ENCODE measurements at places on chromosomes 2 and 18.
A peak's percentile ranks its signal among the peaks of the same experiment; 100 is the strongest.

DNA sequence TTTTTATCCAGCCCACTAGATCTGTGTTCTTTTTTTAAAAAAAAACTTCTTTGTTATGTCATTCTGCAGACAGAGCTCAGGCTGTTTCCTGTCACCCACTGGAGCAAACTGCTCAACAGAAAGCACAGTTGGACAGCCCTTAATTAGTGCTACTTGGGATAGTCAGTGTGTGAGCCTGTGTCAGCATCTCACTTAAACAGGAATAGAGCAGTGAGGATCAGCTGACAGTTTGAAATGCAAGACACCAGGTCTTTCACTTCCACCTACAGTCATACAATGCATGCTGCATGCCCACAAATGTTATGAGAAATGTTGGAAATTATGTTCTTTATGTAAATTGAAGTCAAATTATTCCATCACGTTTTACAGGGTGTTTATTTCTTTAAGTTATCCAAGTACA is 174.9 kb downstream of the NR4A2 start:
- no peak for DNase-seq

DNA sequence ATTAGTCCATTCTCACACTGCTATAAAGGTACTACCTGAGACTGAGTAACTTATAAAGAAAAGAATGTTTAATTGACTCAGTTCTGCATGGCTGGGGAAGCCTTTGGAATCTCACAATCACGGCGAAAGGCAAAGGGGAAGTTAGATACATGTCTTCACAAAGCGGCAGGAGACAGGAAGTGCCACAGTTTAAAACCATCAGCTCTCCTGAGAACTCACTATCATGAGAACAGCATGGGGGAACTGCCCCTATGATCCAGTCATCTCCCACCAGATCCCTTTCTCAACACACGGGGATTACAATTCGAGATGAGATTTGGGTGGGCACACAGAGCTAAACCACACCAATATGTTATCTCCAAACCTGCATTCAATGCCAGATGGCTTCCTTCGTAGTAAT is 716.1 kb downstream of the DCC start:
- DNase-seq, result no peak

- no peak for DNase-seq
Observed at GRCh38 chr2:107984707-107985106, 1.6 kb upstream of the SLC5A7 start.

- DNase-seq, result no peak
Observed at GRCh38 chr2:27797841-27798240, 26.3 kb downstream of the MRPL33 start.

- no peak for DNase-seq
Observed at GRCh38 chr2:218290316-218291261, 1.7 kb downstream of the TMBIM1 start.

- no peak for DNase-seq
Observed at GRCh38 chr2:181904022-181904632, 12.6 kb downstream of the ITPRID2 start.

DNA sequence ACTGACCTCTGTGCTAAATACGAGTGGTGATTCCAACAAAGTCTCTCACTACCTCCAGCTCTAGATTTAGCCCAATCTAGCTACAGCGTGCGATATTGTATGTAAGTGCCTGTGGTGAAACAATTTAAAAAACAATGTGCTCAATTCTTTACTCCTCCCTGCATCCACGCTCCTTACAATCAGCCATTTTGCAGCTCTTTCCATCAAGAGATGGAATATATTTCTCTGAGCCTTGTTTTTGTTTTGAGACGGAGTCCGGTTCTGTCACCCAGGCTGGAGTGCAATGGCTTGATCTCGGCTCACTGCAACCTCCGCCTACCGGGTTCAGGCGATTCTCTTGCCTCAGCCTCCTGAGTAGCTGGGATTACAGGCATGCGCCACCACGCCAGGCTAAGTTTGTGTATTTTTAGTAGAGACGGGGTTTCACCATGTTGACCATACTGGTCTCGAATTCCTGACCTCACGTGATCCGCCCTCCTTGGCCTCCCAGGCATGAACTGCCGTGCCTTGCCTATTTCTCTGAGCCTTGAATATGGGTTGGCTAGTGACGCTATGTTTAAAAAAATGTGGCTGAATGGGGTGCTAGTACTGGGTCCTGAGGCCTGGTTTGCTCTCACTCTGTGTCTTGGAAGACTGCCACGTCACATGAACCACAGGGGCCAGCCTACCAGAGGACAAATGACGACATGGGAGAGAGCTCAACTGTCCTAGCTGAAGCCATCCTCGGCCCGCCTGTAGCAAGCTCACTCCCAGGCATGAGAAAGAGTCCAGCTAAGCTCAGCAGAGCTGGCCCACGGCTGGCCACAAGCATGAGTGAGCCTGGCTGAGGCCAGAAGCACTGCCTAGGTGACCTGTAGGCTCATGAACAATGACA is 14.8 kb downstream of the WDFY1 start:
- peak; percentile 79 for DNase-seq

DNA sequence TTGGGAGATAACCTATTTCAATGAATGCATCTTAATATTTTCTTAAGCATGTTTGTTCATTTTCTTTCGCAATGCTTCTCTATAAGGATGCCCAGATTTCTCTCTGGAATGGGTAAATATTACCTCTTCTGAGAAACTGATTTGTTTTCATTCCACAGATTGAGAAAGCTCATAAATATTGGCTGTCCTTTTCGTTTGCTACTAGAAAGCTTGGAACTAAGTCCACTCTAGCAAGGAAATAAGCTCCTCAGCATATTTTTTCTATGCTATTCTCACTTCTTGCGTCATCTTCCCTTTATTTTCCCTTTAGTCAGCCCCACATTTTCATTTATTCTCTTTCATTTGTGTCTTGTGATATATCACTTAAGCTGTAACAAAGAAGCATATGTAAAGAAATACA is 76.3 kb downstream of the ANTXR1 start:
- no peak for DNase-seq

DNA sequence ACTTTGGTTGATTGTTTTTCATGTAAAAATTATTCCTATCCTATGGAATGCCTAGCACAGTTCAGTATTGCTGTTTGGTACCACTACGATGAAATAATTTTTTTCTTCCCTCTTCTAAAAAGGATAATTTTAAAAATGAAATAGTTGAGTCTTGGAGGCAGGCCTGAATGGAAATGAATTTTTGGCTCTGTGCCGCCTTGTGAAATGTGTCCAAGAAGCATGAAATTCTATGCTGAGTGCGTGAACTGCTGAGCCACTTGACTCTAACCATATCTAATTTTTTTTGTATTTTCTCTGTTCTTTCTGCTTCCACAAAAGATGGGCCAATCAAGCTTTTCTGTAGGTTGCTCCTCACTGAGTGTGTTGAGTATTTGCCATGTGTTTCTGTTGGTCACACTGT is 95.0 kb downstream of the PRPF40A start:
- DNase-seq, result no peak

DNA sequence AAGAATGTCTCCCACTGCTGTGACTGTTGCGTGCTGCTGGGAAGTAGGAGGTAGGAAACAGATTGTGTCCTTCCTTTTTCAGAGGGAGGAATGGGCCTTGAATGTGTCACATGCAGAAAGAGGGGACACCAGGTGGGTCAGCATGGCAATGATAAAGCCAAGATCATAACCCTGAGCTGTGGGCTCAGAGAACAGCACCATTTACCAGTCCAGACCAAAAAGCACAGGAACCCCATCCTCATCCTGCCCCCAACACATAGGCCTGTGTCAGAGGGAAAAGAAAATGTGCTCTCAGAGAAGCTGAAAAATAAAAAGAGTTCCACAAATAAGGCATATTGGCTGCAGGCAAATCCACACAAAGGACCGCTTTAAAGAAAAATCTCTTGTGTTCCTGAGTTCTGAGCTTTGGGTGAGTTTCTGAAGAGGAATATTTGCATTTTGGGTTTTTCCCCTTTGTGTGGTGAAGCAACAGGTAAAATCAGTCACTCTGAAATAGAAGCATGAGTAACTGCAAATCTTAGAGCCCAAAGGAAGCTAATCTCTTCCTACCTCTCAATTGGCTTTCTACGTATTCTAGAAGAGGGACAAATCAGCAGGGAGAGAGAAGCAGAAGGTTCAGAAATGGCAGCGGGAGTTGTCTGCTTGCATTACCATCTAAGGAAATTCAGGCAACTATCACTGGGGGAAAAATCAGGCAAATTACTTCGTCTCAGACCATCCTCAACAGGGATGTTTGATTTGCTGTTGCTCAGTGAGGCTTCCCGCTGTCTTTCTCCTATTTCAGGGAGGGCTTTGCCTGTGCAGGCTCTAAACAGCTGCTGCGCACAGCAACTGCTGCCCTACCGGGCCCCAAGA is 106.8 kb downstream of the BCL11A start:
- DNase-seq, result no peak

- no peak for DNase-seq
Observed at GRCh38 chr2:173673640-173674039, 291.5 kb downstream of the SP3 start.

DNA sequence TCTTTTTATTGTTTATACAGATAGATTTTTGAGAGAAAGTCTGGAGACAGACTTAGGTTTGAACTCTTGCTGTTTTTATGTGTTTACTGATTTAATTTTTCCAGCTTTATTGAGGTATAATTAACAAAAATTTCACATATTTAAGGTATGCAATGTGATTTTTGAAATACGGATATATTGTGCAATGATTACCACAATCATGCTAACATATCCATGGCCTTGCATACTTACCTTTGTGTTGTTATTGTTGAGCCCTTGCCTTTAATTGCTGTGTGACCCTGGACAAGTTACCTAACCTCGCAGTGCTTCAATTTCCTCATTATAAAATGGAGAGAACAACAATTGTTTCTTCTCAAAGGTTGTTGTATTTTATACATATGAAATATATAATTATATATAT is 13.9 kb upstream of the RBMS1 start:
- no peak for DNase-seq

- DNase-seq, result no peak
Observed at GRCh38 chr2:148106331-148106730, 85.4 kb downstream of the MBD5 start.

- DNase-seq, result no peak
Observed at GRCh38 chr18:43009674-43010073, 105.8 kb downstream of the RIT2 start.

GRCh38 chr18:76491473-76491775 is 3.6 kb downstream of the ZNF516 start:
- no peak for DNase-seq

GRCh38 chr18:25187521-25188192 is 164.3 kb downstream of the ZNF521 start:
- no peak for DNase-seq

DNA sequence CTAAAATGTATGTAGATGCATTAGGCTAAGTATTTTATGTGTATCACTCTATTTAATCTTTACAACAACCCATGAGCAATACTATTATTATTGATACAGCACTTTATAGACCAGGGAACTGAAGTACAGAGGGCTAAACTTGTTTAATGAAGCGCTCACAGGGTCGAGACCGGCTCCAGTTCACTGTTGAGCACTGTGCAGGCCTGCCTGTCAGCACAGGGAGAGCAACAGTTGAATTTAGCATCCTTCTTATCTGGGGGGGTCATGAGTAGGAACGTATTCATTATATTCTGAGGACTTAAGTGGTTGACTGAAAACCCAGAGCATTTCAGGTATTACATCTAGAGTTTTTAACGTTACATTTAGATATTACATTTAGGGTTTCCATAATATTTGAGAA is 120.1 kb downstream of the PLCL1 start:
- no peak for DNase-seq

DNA sequence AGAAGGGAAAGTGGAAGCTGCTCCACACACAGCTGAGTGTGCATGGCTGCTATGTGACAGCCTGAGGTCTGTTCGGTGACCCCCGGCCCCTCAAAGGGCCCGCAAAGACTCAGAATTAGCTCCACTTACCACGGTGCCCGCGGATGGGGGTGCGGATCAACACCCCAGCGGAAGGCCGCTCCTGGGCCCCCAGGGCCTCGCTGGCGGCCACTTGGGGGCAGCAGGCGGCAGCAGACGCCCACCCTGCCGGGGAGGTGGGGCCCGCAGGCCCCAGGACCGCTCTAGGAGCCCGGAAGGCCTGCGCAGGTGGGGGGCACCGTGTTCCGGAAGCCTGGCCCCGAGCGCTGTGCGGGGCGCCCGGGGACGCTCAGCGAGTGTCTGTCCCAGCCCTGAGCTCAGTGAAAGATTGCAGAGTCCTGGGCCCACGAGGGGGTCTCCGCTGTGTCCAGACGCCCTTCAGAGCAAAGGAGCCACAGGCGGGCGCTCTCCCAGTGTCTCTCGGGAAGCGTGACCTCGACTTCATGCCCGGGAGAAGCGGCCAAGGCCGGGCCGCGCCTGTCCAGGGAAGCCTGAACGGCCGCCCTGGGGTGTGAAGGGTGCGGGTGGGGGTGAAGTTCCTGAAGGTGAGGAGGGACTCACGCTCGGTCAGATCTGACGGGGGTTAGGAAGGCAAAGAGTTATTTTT is 118.7 kb downstream of the VAPA start:
- DNase-seq, result peak; percentile 65

- no peak for DNase-seq
Observed at GRCh38 chr2:19929226-19929625, 27.4 kb upstream of the TTC32 start.

DNA sequence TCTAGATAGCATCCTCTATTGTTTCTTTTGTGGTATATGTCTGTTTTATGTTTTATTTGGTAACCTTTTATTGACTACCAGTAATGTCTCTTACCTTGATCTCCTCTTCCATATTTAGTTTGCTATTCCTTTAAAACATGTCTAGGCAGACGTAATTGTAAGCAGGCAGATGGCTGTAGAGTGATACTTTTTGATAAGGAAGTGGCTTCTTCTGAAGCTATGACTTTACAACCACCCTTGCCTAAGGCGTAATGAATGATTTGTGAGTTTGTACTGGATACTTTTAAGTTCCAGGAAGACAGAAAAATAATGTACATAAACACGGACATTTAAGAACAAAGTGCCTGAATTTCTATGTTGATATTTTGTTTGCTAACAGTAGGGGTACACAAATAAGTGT is 85.6 kb downstream of the ZNF804A start:
- no peak for DNase-seq

DNA sequence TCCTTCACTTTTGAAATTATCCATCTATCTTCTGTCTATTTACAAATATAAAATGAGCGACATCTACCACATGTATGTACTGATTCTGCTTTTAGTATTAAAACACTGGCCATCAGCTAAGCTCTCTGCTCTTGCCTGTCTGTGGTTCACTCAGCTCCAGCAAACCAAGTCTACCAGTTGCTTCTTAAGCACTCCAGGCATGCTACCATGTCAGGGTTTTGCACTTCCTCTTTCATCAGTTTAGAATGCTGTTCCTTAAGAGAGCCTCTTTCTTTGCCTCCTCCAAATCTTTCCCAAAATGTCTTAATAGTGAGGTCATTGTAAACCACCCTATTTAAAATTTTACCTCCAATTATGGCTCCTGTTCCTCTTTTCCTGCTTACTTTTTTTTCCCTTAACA is 59.5 kb downstream of the SCN3A start:
- DNase-seq, result no peak

GRCh38 chr18:57906852-57907251 is 103.7 kb upstream of the ATP8B1 start:
- DNase-seq, result peak; percentile 51

- DNase-seq, result no peak
Observed at GRCh38 chr18:58393295-58393694, 235.6 kb downstream of the ALPK2 start.

GRCh38 chr2:60433018-60433596 is 120.3 kb downstream of the BCL11A start:
- no peak for DNase-seq
